CD4-positive, alpha-beta T cell (primary cell): ENCODE measurements at places on chromosomes 5 and 9.

DNA sequence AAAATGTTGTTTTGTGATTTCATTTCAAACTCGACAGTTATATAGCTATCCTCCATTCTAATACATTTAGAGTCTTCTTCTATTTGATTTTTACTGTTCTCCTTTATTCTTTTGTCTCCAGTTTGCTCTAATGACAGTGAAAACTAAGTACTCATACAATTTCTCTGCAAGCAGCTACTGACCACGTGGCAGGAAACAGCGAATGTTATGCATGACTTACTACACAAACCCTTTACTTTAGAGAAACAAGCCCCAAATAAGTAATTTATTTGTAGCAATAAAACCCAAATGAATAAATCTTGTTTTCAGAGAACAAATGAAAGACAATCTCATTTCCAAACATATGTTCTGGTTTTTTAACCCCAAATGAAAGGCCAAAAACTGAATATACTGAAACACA is 41.9 kb downstream of the CDH6 start:
- DNase-seq: no peak

DNA sequence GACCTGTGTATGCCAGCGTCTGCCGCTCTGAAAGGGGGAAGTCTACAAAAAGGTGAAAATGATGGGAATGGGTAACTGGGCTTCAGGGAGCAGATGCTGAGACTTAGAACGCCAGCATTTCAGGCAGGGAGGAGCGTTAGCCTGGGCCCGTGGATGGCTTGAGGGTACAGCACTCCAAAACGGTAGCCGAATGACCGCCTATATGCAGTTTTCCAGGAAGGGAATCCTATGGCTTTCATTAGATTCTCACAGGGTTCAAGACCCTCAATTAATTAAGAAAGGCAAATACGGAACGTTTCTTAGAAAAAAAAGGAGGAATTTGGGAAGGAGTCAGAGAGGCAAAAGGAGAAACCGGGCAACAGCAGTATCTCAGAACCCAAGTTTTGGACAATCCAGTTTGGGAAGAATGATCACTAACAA is 639 bp downstream of the AMACR start:
- DNase-seq: no peak

DNA sequence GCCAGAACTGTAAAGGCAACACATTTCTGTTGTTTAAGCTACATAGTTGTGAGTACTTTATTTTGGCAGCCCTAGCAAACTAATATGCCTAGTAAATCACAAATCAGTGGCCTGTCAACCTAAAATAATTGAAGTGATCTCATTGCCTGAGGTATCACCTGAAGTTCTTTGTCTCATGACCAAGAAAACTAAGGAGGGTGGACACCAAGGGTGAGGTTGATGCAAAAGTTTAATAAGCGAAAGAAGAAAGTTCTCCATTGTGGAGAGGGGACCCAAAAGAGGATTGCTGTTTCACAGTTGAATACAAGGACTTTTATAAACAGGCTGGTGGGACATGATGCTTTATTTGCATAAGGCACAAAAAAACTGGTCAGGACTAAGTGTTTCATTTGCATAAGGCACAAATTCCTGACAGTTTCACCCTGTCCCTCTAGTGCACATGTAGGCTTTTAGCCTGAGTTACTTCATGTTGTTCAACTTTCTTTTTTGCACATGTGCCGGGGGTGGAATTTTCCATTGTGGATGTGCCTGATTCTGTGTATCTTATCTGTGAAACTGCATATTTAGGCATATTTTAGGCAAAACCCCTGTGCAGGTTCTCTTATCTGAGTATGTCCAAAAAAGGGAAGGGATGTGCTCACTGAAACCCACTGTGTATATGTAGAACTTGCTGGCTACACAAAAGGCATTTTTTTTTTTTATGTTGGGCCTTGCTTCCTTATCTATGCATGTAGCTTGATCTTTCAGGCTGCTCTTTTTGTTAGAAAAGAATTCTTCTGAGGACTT is 108.6 kb upstream of the RAI14 start:
- no peak for DNase-seq

- no peak for DNase-seq
These were observed 246.8 kb upstream of the RAI14 start for GRCh38 chr5:34409373-34409772.

DNA sequence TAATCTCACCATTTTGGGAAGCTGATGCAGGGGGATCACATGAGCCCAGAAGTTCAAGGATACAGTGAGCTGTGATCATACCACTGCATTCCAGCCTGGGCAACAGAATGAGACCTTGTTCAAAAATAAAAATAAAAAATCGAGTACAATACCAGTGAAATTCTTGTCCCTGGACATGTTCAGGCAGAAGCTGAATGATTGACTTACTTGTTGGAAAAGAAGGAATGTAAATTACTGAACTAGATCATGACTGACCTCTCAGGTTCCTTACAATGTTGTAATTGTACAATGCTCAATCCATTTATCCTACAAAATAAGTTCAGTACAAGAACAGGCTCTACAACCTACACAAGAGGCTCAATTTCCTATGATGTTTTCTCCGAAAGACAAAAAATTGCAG is 1010.4 kb downstream of the TLE1 start:
- no peak for DNase-seq

DNA sequence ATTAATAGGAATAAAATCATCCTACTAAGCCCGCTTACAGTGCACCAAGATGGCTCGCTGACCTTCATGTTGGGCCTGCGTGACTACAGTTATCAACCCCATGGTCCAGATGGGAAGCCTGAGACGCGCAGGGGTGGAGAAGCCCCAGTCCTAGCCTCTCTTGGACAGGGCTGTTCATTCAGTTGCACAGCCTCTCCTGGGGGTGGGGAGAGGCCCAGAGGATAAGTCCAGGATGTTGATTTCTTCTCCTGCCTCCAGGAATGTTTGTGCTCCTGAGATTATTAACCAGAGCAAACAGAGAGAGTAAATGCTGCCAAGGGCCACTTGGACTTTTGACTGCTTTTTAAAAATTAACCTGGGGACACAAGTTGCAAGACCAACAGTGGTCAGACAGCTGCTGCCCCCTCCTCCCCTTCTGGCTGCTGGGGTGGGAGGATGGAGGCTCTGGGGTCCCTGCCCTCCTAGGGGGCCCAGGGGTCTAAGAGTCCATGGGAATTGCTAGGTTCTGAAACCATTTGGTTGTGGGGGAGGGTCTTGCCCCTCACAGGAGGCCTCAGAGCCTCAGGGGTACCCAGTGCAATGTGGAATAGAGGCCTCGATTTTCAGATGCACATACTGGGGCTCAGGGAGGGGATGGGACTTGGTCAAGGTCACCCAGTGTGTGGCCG is 2.8 kb upstream of the AMBP start:
- DNase-seq: no peak

GRCh38 chr9:87853876-87854579 is 28.6 kb upstream of the SPATA31E1 start:
- no peak for DNase-seq

GRCh38 chr5:124872615-124873014 is 126.2 kb upstream of the ZNF608 start:
- DNase-seq: no peak
